ENCODE measurements at places on chromosomes 11 and 22.

DNA sequence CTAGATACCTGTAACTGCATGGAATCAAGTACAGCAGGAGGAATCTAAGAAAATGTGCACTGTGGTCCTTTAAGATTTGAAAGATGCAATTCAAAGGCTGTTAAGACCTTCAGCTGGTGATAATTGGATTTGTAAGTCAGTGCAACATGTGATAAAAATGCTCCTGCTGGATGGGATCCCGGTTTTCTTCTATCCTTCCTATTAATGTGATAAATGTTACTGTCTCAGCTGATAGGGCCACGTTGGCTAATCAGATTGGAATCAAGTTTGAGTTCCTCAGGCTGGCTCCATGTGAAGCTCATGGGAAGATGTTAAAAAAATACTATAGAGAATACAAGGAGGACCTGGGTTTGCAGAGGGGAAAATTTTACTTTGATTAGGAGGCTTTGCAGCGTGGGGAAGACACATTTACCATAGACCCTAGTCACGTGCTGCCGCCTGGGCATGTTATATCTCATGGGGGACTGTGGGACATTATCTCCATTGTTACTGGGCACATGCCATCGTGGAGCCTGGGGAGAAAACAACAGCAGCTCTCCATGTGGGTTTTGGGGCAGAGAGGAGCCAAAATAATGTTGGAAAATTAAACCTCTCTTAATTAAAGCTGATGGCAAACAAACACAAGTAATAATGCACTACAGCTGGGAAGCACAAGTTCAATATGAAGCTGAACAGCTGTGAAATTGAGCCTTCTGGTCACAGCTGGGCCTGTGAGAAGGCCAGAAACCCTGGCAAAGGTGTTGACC, 652.5 kb downstream of the NTM start:
- DNase-seq, result no peak

GRCh38 chr22:38881464-38881871, 9.5 kb upstream of the CBX6 start:
- DNase-seq, result no peak

DNA sequence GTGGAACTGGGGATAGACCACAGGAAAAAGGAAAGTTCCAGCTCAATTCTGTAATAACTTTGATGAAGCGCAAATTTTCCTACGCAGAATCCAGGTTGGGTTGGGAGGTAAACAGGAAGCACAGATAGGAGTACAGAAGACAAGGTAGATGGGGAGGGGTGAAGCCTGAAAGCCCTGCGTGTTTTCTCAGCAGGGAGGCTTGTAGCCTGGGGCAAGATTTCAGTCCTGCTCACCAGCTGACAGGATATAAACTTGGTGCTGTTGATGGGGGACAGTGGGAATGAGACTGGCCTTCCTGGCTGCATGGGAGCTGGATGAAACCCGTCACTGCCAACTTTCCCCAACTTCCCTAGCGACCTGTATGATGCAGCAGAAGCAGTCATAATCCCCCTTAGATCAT, 114.9 kb downstream of the ARHGAP32 start:
- no peak for DNase-seq

GRCh38 chr11:126138636-126139035, 72.8 kb downstream of the RPUSD4 start:
- no peak for DNase-seq

- DNase-seq, result no peak
Measured at GRCh38 chr11:76148941-76149613, 57.2 kb downstream of the WNT11 start.

- DNase-seq, result no peak
Measured at GRCh38 chr22:45710469-45710868, 38.8 kb downstream of the ATXN10 start.

DNA sequence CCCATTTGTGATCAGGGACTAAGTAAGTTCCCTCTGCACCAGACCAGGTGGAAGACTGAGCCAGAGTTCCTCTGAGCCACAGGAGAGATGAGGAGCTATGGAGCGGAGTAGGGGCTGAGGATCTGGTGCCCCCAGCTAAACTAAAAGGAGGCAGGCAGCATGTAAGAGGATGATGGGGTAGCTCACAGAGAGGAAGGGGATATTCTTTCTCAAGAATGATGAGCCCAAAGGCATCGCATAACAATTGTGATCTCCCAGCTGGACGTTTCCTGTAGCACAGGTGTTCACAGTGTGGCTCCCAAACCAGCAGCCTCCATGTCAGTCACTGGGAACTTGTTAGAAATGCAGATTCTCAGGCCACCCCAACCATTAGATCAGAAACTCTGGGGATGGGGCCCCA, 24.4 kb downstream of the ADAMTS8 start:
- DNase-seq, result no peak

DNA sequence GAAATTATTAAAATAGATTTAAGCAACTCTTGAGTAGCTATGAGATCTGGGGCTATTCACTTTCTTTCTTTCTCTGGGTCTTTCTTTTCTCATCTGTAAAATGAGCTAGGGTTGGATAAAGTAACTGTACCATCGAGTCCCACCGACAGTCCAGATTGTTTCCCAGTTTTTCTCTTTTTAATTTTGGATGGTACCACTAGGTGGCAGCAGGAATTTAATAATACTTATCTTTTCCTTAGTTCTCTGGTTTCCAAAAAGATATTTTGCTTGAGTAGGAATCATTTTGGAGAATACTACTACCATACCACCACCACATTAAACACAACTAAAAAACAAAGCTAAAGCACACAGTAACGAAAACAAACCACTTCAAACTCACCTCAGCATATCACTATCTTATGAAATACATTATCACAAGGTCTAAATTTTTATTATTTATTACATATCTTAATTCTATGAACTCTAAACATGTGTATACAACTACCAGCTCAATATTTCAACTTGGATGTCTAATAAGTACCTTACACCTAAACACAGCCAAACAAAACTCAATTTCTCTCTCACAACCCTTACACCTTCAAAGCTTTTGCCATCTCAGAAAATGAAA, 584.0 kb downstream of the KCNA4 start:
- DNase-seq, result no peak

GRCh38 chr11:110712659-110713448, 617 bp upstream of the ARHGAP20 start:
- DNase-seq, result no peak

DNA sequence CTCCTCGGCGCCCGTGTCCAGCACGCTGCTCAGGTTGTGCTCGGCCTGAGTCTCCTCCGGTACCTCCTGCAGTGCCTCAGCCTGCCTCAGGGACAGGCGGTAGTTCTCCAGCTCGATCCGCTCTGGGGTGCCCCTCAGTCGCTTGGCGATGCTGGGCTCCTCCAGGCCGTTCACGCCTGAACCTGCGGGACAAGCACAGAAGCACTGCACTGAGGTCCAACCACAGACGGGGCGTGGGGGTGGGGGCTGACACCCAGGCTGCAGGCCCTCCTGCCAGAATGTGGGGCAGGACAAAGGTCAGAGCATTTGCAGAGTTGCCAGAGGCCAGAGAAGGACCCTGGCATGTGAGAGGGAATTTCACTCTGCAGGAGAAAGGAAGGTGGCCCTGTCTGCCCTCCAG, 67.6 kb upstream of the BID start:
- DNase-seq, result no peak

- no peak for DNase-seq
Measured at GRCh38 chr11:107018902-107019493, 722 bp upstream of the GUCY1A2 start.

DNA sequence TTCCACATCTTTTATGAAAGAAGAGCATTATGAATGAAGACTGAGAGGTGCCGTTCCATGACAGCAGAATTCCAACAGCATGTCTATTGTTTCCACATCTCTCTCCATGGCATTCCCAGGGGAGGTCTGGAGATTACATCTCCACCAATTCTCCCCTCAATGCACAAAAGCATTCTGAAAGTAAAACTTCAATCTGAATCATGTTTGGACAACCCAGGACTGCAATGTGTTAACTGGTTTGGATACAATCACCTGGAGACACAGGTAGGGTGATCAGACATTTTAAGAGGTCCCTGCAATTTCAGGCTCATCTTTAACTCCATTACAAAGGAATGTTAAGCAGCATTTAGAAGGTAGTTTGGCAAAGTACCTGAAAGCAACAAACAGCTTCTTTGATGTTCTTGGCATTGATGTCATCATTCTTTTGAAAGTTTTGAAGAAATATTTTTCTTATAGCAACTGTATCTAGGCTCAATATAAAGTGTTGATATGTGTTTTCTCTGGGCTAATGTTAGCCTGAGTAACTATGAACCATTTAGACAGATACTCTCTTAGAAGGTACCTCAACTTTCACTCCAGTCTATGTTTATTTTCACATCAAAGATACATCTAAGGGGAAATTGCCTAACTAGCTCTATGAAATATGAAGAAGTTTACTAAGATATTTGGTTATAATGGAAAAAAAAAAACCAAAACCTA, 181.4 kb upstream of the MTMR2 start:
- DNase-seq, result no peak

DNA sequence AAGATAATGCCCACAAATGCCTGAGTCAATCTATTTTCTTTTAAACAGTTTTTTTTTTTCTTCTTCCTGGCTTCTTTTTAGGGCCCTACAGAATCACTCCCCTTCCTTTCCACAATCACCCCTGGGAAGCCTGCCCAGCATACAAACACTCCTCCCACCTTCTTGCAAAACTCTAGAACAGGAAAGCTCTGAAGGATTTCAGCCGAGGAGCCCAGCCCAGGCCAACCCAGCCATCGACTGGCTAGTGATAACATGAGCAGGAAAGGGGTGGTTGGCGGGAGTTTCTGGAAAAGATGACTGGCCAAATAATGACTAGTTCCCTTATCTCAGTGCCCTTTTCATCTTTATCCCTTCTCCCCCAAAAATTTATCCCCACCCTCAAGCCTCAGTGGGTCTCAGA, 68.2 kb downstream of the USP35 start:
- no peak for DNase-seq

- DNase-seq, result no peak
Measured at GRCh38 chr11:122843281-122844141, 5.2 kb downstream of the CRTAM start.

- no peak for DNase-seq
Measured at GRCh38 chr11:70672991-70673653, 274.8 kb downstream of the CTTN start.

- no peak for DNase-seq
Measured at GRCh38 chr11:114236829-114237228, 59.4 kb upstream of the NNMT start.

DNA sequence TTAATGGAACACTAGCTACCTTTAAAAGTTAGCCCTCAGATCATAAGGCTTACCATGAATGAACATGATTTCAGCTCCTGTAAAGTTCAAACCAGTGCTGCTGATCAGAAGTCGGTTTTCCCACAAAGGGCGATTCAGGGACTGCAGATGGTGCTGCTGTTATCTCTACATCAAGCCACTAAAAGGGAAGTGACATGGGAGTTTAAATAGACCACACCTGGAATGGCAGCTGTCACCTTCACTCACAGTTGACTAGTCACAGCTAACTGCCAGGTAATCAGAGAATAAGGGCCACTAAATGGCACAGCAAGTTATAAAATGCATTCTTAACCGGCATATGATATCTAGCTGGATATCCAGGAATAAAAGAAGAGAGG, 581.1 kb upstream of the ARHGAP42 start:
- DNase-seq, result no peak

DNA sequence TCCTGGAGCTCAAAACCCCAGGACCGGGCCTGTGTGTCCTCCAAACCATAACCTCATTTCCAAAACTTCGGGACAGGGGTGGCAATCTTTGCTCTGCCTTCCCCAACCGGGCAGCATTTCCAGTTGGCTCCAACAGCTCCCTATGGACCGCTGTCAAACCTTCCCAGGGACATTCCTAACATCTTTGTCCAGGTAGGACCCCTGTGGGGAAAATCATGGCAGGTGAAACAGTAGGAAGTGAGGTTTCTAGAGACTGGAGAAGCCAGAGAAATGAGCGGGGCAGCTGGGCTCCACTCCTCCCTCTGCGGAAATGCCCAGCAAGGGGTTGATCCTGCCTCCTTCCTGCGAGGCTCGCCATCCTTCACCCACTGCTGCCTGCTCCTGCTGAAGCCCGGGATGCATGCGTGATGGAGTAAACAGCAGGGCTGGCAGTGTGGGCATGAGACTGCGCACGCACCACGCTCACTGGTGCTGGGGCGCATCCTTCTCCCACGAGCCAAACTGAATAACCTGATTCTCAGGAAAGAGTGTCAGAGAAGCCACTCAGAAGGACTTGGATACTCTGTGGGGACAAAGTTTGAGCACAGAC, 136.4 kb downstream of the BUD13 start:
- no peak for DNase-seq

DNA sequence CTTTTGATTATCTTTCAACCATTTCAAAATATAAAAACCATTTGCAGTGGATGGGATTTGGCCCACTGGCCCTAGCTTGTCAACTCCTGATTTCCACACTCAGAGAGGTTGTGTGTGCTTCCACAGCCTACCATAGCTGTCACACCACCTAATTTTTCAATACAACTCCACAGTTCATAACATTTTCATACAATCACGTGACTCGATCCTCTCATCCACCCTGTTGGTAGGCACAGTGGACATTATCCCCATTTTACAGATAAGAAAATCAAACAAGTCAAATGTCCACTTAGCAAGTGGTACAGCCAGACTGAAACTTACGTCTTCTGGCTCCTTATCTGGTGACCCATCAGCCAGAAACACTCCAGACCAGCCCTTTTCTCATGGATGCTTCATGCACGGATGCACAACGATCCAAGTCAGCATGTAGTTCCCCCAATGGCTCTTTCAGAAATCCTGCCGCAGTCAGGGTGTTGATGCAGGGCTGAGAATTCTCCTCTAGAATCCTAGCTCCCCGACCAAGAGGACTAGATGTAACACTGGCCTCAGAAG, 88.0 kb downstream of the ABTB2 start:
- no peak for DNase-seq

DNA sequence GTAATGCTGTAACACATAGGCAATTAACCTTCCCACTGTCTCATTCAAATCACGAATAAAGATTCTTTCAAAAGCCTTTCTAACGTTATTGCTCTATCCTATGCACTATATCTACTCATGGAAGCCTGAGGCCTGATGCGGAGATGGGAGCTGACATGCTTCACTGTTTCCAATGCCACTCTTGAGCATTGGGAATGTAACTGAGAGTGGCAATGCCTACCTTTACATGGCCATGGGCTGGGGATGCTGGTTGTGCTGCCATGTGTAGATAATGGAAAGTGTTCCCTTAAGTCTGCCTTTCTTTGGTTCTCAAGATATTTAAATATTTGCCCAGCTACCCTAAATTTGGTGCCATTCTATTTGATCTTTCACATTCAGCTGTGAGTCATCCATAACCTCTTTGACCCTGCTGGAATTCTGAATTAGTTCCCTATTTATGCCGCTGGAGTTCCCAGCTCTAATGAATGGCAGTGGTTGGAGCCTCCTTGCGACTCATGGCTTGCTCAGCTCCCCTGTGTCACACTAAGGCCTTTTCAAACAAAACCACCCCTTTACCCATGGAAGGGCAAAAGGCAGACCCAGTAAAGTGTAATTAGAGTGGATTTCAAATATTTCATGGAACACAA, 21.4 kb upstream of the DKK3 start:
- DNase-seq, result no peak

DNA sequence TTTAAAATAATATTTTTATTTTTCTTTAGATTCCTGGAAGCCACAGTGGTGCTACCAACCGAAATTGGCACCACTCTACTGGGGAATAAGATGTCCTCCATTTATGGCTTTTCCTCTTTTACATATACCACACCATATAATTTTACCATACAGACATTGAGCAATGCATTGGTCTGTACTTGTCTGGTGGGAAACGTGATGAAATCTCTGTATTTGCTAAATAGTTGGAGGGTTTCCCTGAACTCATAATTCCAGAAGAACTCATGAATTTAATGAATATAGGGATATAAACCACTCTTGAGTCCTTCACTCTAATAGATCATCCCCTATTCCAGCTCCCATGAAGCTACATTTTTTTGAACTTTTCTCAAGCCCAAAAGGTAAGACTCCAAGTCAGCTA, 28.0 kb upstream of the MMP13 start:
- DNase-seq, result no peak

All from stimulated activated CD8-positive, alpha-beta memory T cell treated with anti-CD3 and anti-CD28 coated beads, Interleukin-15, amount 100 ng/mL, for 4 hours (primary cell).